ENCODE measurements at places on chromosomes 3 and 15.

DNA sequence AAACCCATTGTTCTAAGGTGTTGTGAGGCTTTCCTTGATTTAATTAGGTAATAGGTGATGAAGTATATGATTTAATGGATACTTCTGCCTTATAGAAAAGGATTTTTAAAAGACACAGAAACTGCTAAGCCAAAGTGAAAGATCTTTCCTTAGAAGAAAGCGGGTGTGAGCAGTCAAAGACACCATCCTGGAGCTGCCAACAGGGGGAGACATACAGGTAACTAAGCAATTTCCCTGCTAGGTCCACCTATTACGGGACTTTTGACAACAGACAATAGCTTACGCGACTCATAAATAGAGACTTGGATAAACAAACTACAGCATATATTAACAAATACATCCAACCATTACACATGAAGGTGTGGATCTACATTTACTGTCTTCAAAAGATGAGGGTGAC lies 669.5 kb downstream of the SQOR start:
- DNase-seq: no peak

DNA sequence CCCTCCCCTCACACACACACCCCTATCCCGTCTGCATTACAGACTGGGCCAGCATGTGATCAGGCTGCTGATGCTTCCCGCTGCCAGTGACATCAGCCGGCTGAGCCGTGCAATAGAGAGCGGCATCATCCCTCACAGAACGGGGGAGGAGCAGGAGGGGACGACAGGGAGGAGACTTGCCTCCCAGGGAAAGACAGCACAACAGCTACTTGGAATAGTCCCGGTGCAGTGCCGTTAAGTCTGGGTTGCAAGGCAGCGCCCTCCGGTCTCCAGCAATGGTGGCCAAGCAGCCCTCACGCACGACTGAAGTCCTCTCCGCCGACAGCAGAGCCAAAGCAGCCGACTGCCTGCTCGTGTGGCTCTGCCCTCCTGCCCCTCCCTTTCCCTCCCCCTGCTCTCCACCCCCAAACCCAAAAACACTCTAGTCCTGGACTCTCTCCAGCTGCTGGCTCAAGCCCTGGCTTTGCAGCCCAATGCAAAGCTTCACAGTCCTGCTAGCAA lies 31.5 kb upstream of the RPS17 start:
- no peak for DNase-seq

DNA sequence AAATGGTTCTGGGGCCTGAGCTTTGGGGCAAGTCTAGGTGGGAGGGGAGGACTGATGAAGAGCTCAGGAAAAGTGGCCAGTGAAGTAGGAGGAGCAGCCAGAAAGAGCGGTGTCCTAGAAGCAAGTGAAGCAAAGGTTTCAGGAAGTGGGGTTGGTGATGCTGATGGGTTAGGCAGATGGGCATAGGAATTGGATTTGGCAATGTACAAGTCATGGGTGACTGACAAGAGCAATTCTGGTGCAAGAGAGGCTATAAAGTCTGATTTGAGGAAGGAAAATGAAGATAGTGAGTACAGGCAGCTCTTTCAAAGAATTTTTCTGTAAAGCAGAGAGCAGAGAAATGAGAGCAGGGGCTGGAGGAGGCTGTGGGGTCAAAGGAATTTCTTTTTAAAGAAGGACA lies 19.7 kb downstream of the ALPK3 start:
- DNase-seq: no peak

GRCh38 chr3:77240072-77240650 lies 200.3 kb downstream of the ROBO2 start:
- no peak for DNase-seq

DNA sequence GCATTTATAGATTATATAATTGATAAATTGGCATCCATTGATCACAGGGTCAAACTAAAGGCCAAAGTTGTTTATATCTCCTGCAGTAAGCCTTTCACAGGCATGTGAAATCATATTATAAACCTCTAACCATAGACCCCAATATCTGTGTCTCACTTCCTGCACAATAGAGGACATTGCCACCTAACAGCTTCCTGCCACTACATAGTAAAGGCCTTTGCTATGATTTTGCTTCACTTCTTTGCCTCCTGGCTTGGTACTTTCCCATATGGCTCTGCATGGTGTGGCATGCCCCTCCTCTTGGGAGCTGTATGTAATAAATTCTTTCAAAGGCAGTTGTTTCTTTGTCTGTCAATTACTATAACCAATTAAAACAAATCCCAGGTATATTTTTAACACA lies 20.4 kb downstream of the ZNF662 start:
- no peak for DNase-seq

- DNase-seq: no peak
Observed at GRCh38 chr3:128573160-128573559, 77.5 kb downstream of the RPN1 start.

DNA sequence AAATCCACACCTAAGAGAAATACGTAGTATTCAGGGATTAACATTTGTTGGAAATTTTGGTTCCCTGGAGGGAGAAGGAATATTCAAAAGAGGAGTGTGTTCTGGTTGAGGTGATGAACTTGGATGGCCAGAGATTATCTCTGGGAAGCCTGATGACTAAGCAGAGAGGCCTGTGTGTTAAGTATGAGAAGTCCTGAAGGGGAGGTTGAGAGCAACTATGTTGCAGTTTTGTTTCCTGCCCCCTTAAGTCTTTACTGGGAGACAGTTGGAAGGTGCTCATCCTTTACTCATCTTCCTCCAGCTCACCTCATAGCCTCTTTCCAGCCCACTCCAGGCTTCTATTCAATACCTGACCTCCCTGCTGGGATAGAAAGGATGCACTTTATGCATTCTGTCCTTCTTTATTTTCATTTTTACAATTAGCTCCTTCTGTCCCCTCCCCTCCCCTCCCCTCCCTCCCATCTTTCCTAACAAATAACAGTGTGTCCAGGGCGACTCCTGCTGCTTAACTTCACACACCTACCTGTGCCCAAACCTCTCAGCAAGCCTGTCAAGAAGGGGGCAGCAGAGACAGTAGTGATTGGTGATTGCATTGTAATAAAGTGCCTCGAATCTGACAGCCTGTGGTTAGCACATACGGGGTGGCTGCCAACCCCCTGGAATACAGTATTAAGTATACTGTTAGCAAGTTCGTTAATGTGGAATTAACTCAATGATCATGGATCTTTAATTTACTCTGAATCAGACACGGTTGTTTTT lies 11.9 kb downstream of the RAP2B start:
- no peak for DNase-seq

- no peak for DNase-seq
Observed at GRCh38 chr3:194696702-194697101, 11.0 kb downstream of the FAM43A start.

DNA sequence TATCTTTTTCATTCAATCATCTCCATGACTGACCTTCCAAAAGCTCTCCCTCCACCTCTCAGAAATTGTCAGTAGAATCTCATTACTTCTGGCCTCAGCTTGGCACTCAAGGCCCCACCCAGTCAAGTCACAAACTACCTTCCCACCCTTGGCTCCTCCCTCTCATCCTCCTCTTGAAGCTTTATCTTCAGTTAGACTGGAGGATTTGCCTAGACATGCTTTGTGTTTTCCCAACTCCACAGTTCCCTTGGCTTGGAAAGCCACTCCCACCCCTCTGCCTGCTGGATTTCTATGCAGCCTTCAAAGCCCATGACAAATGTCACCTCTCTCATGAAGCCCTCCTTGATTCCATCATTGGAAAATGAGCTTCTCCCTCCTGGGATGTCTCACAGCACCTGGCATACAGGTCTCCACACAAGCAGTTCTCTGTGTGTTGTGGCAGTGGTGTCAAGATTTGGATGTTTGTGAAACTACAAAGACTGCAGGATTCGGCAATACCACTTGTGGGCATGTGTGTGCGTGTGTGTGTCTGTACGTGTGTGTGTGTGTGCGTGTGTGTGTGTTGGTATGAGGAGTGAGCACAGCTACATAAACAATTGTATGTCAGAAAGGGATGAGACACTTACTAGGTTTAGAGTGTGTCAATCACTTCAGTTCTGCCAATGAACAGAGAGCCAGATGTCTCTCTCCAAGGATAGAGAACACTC lies 45.3 kb upstream of the VPS8 start:
- no peak for DNase-seq

- DNase-seq: no peak
Observed at GRCh38 chr3:158127250-158128219, 17.6 kb downstream of the RSRC1 start.

DNA sequence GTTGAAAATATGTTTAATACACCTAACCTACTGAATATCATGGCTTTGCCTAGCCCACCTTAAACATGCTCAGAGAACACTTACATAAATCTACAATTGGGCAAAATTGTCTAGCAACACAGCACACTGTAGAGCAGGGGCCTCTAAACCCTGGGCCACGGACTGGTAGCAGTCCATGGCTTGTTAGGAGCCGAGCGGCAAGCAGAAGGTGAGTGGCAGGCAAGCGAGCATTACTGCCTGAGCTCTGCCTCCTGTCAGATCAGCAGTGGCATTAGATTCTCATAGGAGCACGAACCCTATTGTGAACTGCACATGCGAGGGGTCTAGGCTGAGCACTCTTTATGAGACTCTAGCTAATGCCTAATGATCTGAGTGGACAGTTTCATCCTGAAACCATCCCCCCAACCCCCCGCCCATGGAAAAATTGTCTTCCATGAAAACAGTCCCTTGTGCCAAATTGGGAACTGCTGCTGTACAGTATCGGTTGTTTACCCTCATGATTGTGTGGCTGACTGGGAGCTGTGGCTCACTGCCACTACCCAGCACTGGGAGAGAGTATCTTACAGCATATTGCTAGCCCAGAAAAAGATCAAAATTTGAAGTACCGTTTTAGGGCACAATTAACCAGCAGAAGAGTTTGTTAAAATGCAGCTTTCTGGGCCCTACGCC lies 26.1 kb downstream of the CMSS1 start:
- DNase-seq: no peak

DNA sequence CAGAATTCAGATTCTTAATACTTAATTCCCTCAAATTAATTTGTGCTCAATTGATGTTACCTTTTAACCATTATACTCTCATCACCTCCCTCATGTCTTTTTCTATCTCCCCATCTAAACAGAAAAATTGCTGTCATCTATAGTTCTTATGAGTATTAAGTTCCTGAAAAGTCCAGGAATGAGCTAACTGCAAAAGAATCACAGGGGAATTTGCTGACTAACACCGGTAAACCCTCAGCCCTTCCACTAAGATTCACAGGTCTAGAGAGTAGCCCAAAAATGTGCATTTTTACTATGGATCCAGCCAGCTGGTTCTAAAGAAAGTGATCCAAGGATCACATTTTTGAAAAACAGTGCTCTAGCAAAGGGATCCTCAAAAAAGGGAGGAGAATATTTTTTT lies 67.0 kb downstream of the SETD2 start:
- no peak for DNase-seq

- no peak for DNase-seq
Observed at GRCh38 chr3:94709249-94709902, 646.5 kb downstream of the NSUN3 start.

DNA sequence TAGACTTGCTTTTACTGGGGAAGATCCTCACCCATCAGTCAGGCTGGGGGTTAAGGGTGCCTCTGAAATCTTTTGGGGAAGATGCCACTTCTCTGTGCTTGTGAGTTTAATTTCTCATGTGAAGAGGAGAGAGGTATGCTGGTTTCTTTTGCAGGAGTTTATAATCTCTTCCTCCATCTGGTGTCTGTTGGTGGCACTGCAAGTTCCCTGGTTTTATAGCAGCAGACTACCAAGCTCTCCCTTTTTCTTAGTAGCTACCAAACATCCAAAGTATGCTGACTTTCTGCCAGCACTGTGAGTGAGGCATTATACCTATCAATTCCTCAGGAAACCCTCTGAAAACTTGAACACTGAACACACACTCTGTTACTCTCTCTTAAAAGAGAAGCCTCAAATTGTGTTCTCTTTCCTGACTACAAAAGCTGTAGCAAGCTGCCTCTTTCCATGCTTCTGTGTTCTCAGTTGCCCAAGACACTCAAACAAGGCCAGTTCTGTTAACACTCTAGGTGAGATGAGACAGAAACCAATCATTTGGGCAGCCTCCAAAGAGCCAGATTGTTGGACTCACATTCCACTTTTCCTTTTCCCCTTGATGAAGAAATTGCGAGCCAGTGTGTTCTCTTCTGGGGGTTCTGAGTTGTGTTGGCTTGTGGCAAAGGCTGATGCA lies 299.5 kb downstream of the GAP43 start:
- DNase-seq: no peak

- DNase-seq: no peak
Observed at GRCh38 chr3:99772671-99773070, 45.0 kb upstream of the CMSS1 start.

DNA sequence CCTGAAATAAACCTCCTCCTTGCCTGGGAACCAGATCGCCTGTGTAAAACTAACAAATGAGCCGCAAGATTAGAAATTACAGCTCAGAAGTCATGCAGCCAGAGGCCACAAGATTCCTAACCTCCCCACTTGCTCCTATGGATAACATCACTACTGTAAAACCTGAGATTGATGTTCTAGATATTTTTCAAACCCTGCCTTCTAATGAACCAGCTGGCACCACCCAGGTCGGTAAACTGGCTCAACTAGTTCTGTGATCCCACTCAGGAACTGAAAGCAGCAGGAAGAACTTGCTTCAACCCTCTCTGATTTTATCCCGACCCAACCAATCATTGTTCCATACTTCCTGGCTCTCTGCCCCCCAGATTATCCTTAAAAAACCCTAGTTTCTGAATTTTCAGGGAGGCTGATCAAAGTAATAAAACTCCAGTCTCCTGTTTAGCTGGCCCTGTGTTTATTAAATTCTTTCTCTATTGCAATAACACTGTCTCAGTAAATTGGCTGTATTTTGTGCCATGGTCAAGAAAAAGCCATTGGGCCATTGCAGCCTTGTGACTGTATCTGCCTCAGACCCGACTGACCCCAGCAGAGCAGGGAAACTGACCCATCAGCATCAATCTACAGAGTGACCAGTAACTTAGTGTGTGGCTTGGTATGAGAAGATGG lies 98.9 kb downstream of the RPLP1 start:
- DNase-seq: no peak

DNA sequence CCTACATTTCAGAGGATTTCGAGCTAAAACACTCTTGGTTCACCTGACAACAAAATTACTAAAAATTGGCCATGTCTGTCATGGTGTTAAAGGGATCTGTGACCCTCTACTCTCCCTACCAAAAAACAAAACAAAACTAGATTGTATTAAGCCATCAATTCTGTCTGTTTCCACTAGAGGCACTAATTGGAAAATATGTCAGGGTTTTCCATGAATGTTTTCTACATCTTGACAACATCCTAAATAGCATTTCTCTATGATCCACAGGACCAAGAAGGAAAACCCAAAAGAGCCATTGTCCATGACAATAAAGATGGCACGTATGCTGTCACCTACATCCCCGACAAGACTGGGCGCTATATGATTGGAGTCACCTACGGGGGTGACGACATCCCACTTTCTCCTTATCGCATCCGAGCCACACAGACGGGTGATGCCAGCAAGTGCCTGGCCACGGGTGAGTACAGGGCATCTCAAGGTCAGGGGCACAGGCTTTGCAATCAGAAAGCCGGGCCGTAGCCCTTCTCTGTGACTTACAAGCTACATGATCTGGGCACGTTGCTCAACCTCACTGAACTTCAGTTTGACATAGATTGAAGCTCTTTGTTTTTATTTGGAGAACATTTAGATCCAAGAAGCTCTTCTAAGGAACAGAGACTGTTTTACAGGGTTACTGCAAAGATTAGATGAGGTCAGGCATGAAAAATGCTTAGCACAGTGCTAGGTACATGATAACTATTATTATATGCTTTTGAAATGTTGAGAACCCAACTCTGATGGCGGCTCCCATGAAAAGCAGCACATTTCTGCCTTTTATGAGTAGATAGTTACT lies 74.8 kb downstream of the DNASE1L3 start:
- no peak for DNase-seq

GRCh38 chr15:62502451-62502850 lies 337.4 kb upstream of the C2CD4B start:
- no peak for DNase-seq

All from stimulated activated CD8-positive, alpha-beta memory T cell treated with anti-CD3 and anti-CD28 coated beads, Interleukin-7, amount 100 ng/mL, for 4 hours (primary cell).